ENCODE measurements at places on chromosomes 5 and 9.

DNA sequence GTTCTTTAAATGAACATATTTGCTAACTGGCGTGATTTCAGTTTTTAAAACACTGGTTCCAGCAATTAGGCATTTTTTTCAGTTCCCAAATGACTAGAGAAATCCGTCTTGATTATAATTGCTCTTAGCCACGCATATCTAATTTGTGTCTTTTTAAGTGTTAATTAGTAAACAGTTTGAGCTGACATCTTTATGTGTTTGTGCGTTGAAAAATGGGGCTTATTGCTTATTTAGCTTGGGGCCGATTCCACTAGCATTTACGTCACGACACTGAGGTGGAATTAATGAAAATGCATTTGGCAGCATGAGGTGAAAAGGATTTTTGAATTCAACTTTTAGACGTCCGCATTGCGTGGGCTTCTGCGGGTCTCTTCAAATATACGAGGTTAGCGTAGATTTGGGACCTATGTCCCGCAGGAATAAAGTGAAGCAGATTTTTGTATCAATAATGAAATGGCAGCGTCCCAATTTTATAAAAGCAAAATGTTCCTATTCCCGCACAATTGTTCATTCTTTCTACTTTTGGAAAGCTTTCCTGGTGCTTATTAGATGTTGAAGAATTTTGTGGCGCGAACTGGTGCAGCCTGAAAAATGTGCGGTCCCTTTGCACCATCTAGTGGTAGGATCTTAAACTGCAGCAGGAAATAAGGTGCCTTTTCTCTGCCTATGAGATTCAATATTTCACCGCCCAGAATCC, 122.7 kb upstream of the LMX1B start:
- no peak for DNase-seq

DNA sequence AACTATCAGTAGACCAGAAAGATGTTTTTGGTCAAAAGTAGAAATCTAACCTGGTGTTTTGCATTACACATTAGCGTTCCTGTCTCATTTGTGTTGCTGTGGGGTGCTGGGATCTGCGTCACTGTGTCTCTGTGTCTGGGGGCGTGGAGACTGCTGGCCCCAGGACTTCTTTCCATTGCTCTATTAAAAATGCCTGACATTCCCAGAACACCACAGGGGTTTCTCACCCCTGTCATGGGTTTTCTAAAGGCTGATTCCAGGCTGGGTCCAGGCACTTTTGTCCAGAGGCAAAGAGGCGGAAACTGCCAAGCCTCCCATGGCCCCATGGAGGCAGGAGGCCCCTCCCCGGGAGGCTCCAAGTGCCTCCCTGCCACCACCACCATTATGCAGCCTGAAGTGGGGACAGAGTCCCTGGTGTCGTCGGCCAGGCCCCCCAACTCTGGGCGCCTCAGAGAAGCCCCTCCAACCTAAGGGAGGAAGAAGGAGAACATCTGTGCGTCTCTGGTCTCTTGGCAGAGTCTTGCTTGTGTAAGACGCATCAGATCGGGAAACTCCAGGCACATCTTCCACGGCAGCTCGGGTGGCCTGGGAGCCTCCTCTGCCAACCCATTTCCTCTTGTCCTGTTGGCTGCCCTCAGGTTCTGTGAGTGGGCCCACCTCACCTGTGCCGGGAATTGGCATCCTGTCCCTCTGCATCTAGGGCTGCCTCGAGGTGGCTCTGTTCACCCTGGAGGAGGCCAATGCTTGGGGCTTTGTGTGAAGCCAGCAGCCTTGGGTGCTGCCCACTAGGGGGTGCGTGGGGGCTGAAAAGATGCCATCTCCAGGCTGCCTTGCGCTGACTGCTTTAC, 13.8 kb upstream of the PLEKHG4B start:
- peak; percentile 19 for DNase-seq

DNA sequence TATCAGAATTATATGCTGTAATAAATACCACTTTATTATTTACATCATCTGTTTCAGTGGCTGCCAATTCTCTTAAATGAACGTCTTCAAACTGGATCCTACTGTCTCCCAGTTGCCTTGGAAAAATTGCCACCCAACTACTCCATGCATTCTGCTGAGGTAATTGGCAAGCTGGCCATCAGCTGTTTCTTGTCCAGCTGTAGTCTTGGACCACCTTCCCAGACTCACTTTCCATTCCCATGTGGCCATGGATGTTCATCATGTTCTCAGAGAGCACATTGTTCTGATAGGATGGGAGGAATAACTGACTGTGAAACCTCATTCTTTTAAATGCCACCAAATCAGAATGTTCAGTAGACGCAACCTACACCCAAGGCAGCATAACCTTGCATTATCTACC, 157.5 kb downstream of the DOCK8 start:
- DNase-seq = no peak

- no peak for DNase-seq
Observed at GRCh38 chr5:20972419-20972925, 984.5 kb upstream of the CDH18 start.

DNA sequence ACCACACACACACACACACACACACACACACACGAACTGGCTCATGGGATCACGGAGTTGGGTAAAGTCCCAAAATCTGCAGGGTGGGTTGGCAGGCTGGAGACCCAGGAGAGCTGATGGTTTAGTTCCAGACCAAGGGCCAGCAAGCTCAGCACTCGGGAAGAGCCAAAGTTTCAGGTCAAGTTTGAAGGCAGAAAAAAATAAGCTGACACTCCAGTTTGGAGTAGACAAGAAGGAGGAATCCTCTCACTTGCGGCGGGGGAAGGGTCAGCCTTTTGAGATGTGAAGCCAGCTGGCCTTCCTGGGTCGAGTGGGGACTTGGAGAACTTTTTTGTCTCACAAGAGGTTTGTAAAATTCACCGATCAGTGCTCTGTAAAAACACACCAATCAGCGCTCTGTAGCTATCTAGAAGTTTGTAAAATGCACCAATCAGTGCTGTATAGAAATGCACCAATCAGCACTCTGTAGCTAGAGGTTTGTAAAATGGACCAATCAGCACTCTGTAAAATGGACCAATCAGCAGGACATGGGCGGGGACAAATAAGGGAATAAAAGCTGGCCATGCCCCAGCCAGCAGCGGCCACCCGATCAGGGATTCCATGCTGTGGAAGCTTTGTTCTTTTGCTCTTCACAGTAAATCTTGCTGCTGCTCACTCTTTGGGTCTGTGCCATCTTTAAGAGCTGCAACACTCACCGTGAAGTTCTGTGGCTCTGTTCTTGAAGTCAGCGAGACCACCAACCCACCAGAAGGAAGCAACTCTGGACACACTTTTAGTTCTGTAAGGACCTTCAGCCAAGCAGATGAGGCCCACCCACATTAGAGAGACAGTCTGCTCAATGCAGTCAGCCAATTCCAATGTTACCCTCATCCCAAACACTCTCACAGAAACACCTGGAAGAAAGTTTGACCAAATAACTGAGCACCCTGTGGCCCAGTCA, 37.8 kb upstream of the UNC5A start:
- DNase-seq = no peak

- no peak for DNase-seq
Observed at GRCh38 chr5:139659695-139660101, 11.5 kb downstream of the CXXC5 start.

DNA sequence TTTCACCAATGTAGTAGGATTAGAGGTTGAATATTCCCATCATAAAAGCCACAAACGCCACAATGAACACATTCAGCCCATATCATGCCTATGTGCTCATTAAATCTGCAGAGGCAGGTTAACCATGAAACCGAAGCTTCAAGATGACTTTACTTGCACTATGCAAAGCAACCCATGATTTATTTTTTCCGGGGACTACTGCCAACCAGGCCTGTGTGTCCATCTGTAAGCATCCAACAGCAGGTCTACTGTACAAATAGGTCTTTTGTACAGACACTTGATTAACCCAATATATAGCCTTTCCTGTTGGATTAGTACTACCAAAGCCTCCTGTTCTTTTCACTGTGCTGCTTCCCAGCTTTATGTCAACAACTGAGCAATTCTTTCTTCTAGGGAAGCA, 104.9 kb upstream of the CDH10 start:
- no peak for DNase-seq

DNA sequence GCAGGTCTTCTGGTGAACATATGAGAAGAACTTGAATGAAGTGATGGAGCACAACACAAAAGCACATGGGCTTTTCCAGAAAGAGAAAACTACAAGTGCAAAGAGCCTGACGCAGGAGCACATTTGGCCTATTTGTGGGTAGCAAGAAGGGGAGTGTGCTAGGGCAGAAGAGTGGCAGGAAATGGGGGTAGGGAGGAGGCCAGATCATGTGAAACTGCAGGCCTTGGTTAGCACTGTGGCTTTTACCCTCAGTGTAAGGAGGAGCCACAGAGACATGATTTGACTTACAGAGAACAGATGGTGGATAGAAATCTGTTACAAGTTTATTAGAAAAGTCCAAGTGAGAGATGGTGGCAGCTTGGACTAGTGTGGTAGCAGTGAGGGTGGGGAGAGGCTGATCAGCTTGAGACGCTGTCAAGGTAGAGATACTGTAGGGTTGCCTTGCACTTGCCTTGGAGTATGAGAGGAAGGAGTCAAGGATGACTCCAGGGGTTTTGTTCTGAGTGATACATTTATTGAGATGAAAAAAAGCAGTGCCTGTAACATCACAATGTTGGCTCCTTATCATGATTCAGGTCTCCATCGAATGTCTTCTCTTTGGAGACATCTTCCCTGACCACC, 126.7 kb downstream of the PPP2R2B start:
- DNase-seq = no peak

GRCh38 chr9:86903734-86904085, 43.6 kb downstream of the GAS1 start:
- no peak for DNase-seq

GRCh38 chr5:14946815-14947620, 75.4 kb upstream of the ANKH start:
- no peak for DNase-seq

Data from AG04449 (cell line).